ENCODE measurements at places on chromosomes 7 and 10.

DNA sequence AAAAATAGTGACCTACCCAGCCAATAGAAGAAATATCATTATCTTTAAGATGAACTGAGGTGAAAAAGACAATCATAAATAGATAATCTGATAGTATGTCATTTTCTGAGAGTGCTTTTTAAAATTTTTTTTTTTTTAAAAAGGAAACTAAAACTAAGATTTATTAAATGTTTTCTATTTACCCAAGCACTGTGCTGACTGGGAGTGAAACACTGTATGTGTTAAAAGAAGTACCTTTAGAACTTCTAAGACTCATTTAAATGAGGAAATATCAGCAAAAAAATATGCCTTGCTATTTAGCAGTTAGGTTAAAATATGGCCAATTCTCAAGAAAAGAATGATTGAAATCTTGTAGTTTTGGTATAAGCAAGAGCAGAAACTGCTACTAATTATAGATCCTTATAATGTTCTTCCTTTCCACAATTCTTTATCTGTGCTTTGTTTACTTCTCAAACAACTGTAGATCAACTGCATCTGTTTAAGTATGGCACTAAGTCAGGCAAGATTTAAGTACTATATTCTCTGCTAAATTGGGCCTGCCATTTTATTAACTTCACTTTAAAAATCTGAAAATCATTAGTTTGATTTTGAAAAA is 39.5 kb upstream of the WNT2 start:
- no peak for DNase-seq

- DNase-seq, result no peak
Measured at GRCh38 chr7:68622500-68622899, 975.8 kb upstream of the AUTS2 start.

GRCh38 chr7:106640368-106641141 is 20.4 kb downstream of the CCDC71L start:
- no peak for DNase-seq

GRCh38 chr10:52453501-52453900 is 139.4 kb downstream of the DKK1 start:
- no peak for DNase-seq

DNA sequence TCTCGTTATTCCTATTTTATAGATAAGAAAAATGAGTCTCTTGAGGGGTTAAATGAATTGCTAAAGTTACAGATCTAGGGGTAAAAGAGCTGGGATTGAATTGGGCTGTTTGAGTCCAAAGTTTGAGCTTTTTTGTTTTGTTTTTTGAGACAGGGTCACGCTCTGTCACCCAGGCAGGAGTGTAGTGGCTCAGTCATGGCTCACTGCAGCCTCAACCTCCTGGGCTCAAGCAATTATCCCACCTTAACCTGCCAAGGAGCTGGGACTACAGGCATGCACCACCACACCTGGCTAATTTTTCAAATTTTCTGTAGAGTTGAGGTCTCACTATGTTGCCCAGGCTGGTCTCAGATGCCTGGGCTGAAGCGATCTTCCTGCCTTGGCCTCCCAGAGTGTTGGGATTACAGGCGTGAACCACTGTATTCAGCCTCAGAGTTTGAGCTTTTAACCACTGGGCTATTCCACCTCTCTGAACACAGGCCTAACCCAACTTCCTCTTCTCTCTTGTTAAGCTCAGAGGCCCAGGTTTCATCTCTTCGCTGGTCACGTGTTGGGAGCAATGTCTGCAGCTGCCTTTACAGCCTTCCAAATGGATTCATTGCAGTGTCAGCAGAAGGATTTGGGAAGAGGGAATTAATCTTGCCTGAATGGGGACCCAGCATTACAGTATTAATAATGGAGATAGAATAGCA is 8.0 kb downstream of the SUFU start:
- DNase-seq, result no peak

- DNase-seq, result no peak
Measured at GRCh38 chr7:108097703-108098102, 32.5 kb downstream of the LAMB4 start.

GRCh38 chr7:128666200-128666599 is 5.9 kb upstream of the GARIN1A start:
- DNase-seq, result no peak

DNA sequence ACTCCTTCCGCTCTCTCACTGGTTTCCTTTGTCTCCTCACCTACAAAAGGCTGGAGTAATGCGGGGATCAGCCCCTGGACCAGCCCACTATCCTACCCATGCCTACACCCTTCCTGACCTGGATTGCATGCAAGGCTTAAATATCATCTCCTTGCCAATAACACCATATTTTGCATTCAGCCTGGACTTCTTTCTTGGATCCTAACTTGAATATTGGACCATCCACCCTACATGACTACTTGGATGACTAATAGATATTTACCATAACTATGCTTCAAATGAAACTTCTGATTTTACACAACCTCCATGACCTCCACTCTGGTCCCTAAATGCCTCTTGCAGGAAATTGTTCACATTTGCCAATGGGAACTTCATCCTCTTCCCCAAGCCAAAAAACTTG is 188.3 kb upstream of the AKR1E2 start:
- no peak for DNase-seq

GRCh38 chr7:150382123-150382843 is 3.2 kb downstream of the ZNF775 start:
- no peak for DNase-seq

- no peak for DNase-seq
Measured at GRCh38 chr7:44914992-44915607, 29.8 kb upstream of the PURB start.

GRCh38 chr7:149615690-149616270 is 118.2 kb upstream of the ZNF746 start:
- no peak for DNase-seq

DNA sequence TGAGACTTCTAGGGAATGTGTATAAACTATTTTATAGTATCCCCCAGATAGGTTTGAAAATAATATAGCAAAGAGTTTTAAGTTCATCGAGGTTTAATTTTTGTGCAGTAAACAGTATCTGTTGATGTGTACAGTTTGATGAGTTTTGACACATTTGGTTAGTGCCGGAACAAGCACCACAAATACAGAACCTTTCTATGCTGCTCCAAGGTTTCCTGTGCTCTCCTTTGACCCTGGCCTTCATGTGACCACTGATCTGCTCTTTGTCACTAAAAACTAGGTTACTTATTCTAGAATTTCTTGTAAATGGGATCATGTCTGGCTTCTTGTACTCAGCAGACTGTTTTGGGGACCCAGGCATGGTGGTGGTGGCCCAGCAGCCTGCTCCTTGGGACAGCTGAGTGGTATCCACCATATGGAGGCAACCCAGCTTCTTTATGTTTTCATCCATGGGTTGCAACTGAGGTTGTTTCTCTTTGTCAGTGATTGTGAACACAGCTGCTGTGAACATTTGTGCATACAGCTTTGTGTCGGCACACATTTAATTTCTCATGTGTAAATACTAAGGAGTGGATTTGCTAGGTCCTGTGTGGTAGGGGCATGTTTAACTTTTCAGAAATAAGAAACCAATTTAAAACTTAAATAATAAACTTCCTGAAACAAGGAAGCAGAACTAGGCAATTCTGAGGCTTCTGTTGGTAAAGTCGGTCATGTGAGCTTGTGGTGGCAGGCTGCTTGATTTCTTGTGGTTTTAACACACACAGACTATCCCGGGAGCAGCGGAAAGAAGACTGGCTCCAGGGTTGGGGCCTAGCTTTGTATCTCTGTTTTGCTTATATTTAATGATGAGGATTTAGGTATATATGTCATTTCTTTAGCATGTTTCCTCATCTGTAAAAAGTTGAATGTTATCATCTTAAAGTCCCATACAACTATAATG is 219.4 kb downstream of the ABCA13 start:
- peak; percentile 55 for DNase-seq

DNA sequence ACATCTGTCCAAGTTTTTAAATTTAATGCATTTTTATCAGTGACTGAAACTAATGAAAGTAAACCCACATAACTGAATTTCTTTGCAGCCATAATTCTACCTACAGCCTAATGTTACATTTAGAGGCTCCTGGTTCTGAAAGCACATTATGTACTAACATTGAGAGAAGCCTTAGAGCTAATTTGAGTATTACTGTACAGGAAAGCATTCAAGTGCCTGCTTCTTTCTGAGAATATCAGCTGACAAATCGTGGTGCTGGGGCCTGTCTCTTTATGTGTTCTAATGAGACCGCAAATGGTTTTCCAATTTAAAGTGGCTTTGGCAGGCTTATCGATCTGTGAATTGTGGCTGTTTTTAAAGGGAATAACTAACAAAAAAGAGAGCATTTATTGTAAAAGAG is 32.3 kb upstream of the DGKB start:
- DNase-seq, result no peak

DNA sequence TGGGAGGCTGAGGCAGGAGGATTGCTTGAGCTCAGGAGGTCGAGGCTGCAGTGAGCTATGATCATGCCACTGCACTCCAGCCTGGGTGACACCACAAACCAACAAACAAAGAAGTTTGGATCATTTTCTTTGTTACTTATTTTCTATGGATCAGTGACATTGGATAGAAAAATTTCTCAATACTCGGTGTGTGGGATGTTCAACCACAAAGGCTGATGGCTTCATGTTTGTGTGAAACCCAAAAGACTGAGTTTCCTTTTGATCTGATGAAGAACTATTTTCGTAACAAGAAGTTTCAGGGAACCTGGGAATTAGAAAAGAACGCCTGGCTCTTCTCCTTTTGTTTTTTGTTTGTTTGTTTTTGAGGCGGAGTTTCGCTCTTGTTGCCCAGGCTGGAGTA is 104.0 kb downstream of the HOXA1 start:
- no peak for DNase-seq

- no peak for DNase-seq
Measured at GRCh38 chr10:1102831-1103230, 46.6 kb downstream of the WDR37 start.

DNA sequence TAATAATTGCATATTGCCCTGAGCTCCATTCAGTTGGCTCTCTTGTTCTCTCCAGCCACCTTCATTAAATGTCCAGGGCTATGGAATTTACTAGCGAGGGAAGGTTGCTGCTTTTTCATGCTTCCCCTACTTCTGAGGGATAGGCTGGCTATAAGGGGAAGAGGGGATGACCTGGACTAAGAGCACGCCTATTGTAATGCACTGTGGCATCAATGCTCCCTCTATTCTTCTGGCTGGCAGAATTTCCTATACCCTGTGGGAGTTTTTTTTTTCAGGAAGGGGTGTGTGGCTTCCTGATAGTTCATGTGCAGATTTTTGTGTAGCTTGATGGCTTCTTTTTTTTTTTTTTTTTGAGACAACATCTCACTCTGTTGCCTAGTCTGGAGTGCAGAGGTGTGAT is 155.8 kb downstream of the SND1 start:
- DNase-seq, result no peak

DNA sequence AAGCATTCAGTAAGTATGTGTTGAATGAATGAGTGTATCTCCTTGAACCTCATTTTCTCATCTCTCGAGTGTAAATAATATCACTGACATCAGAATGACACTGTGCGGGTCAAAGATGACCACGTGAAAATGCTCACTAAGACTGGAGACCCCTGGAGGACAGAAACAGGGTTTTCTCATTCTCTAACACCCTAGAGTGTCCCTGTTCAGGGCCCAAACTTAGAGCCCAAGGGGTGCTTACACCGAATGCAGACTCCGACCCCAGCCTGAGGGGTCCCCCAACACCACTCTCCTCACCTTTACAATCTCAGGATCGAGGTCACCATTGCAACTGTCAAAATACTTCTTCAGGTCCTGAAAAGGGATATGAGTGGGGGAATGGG is 1.4 kb downstream of the CDK5 start:
- DNase-seq, result no peak

- no peak for DNase-seq
Measured at GRCh38 chr10:116637830-116638229, 17.1 kb downstream of the PNLIPRP2 start.

GRCh38 chr10:92688927-92689662 is 660 bp upstream of the HHEX start:
- no peak for DNase-seq

DNA sequence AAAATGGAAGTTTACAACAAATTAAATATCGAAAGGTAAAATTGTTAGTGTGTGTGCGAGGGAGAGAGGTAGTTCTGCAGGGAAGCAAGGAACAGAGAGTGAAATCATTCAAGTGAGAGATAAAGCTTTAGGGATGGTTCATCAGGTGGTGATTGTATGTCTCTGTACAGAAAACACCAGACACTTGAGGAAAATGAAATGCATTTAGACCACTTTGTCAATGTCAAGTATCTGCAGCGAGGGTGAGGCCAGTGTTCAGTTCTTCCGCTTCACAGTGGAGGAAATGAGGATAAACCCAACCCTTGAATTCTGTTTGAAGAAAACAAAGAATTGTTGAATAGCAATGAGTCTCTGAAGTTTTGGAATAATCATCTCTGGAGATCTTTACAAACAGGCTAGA is 14.4 kb upstream of the ITGB1 start:
- DNase-seq, result no peak

DNA sequence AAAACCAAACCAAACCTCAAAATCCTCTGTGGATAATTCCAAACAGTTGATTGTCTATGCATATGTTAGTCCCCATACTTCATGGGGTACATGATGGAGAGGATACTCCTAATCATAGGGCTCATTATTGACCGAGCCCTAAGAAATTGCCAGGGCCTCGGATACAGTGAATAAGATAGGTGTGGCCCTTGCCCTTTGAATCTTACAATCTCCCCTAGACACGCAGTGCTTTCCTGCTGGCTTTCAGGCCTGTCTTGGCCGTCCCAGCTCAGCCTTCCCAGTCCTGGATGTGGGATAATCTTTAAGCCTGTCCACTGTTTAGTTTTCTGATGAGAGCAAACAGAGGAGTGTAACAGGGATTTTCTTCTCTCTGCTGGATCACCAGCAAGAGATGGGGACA is 161.8 kb downstream of the TMEM178B start:
- DNase-seq, result no peak

GRCh38 chr7:32020551-32021159 is 49.6 kb downstream of the PDE1C start:
- no peak for DNase-seq

DNA sequence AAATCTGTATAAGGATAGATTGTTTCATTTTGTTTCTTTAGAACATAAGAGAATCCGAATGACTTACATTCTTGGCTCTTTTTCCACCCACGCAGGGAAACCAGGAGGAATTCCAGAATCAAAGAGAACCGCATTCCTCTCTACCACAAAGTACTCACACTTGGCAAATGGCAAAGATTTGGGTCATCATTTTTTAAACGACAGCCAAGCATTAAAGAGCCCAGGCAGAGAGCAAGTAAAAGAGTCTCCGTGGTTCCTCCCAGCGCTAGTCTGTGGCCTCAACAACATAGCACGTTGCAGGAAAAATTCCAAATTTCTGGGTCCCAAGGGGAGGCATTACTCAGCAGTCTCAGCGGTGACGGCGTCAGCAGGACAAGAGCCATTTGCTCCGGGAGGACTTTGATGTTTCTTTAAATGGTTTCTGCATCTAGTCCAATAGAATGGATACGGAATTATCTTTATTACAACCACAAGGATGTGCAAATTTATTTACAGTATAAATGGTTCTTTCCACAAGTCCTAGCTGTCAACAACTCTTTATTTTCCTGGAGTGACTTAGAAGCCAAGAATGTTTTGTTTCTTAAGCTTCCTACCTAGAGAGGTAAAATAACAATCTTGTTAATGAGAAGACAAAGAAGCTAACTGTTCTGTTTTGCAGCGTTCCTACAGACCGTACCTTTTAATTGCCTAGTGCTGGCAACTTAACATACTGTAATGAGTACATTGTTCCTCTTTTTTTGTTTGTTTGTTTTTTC is 232.5 kb downstream of the SKIDA1 start:
- peak; percentile 73 for DNase-seq

Measured in tibial nerve (tissue), 4 donors.